Hepatocyte (in vitro differentiated cells): ENCODE measurements at places on chromosomes 16 and 17. TPM values are rescaled to one million over a fixed set of nuclear protein-coding genes. Genes with fewer than 3 reads are reported as not detected.

DNA sequence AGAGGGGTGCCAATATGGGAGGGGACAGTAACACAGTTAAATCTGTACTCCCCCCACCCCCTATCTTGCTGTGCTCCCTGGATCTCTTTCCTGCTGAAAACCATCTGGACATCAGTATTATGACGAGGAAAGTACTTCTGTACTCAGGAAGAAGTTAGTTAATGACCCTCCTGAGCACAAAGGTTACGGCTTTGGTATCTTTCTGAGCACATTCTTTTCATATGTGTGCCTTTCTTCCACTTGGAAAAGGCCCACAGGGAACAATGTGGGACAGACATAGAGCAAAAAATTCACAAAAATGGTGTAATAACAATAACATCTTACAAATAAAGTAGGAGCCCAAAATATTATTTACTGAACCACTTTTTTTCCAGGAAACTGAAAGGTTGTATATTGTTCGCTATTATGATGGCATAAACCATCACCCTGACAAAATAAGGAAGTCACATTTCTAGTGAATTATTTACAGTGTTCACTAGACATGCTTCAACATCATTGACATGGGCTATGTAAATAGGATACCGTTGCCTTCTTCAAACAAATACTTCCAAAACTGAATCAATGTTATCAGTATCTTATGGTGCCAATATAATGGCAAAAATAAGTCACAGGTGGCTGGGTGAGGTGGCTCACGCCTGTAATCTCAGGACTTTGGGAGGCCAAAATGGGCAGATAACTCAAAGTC, 5.5 kb downstream of the WIPI1 start:
- H3K27me3 ChIP-seq = no peaks in the 10 kb centered on the region
- no peak for DNase-seq
- no peaks in the 10 kb centered on the region for H3K36me3 ChIP-seq
- H3K4me3 ChIP-seq = no peak overlapping the region

CLEC18C gene
- not detected in 2 replicates for total RNA-seq

- H3K27me3 ChIP-seq = no peaks in the 10 kb centered on the region
- H3K4me1 ChIP-seq = no peaks in the 10 kb centered on the region
- no peak overlapping the region for H3K4me3 ChIP-seq
- no peaks in the 10 kb centered on the region for H3K36me3 ChIP-seq
- no peak for DNase-seq
- H3K27ac ChIP-seq = no peak overlapping the region
These were observed 65.8 kb downstream of the DHRS7C start for GRCh38 chr17:9725575-9725974.

DNA sequence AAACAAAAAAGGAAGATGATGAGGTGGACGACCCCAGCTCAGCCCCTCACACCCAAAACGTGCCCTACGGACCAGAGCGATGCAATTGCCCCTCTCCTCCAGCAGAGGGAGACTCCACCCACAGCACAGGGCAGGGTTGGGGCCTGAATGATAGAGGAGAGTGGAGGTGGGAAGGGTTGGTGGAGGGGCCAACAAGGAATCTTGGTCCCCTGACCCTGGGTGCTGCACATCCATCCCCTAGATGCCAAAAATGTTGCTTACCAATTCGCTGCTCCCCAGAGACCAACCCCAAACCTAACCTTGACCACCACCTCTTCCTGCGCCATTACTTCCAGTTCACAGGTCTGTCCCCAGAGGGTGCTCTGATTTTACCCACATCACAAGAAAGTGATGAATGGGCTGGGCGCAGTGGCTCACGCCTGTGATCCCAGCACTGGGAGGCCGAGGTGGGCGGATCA, 12.9 kb downstream of the P2RX5 start:
- H3K36me3 ChIP-seq = no peaks in the 10 kb centered on the region
- H3K4me3 ChIP-seq = no peak overlapping the region
- H3K27ac ChIP-seq = no peak overlapping the region
- H3K27me3 ChIP-seq = no peaks in the 10 kb centered on the region
- no peaks in the 10 kb centered on the region for H3K4me1 ChIP-seq

GRCh38 chr17:73492125-73492820, 152.0 kb downstream of the SDK2 start:
- H3K4me1 ChIP-seq = peaks cover 10% of the 10 kb centered on the region
- no peaks in the 10 kb centered on the region for H3K36me3 ChIP-seq
- no peak for DNase-seq

GUCY2D gene
- total RNA-seq = not detected in 2 replicates

SNX20 gene
- total RNA-seq = not detected in 2 replicates

TEPSIN gene
- total RNA-seq = 13.7 and 34.1 TPM in 2 replicates

NPIPA2 gene
- total RNA-seq = 0.20 TPM in 1 of 2 replicates, not detected in the other

DNA sequence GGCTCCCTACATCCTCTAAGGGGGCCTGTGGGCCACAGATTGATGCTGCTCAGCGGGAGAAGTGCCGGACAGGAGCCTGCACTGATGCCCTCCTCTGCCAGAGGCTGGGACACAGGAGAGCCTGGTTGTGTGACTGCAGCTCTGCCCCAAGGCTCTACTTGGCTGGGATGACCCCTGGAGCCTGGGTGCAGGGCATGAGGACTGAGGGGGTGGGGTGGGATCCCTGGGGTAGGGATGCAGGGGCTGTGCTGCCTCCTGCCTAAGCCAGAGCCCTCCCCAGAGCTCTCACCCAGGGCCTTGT, 577 bp downstream of the EVPLL start:
- H3K4me3 ChIP-seq = no peak overlapping the region
- no peak for DNase-seq
- H3K27me3 ChIP-seq = no peaks in the 10 kb centered on the region
- H3K4me1 ChIP-seq = no peaks in the 10 kb centered on the region
- no peaks in the 10 kb centered on the region for H3K36me3 ChIP-seq
- no peak overlapping the region for H3K27ac ChIP-seq

DNA sequence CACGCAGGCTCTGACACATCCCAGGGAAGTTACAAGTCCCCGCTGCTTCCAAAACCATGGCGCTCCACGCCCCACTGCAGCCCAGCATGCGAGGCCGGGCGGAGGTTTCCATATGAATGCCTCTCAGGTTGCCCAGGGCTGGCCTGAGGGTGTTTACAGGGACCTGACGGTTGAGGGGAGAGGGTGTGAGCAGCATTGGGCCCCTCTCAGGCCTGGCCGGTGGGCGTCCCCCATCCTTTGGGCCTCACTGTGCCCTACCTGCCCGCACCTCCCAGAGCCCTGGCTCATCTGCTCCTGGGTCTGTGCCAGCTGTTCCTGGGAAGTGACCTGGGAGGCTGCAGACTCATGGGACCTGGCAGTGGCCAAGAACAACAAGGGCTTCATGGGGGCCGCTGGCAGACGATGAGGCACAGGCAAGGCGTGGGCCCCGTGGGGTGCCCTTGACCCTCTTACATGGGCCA, 173.5 kb downstream of the C16orf95 start:
- H3K4me3 ChIP-seq = no peak overlapping the region
- DNase-seq = no peak
- H3K27ac ChIP-seq = no peak overlapping the region

- H3K27ac ChIP-seq = no peak overlapping the region
- H3K27me3 ChIP-seq = no peaks in the 10 kb centered on the region
- H3K4me3 ChIP-seq = no peak overlapping the region
- no peaks in the 10 kb centered on the region for H3K36me3 ChIP-seq
- H3K4me1 ChIP-seq = peaks cover 10% of the 10 kb centered on the region
These were observed 2.8 kb upstream of the NAT9 start for GRCh38 chr17:74778960-74779359.

DNA sequence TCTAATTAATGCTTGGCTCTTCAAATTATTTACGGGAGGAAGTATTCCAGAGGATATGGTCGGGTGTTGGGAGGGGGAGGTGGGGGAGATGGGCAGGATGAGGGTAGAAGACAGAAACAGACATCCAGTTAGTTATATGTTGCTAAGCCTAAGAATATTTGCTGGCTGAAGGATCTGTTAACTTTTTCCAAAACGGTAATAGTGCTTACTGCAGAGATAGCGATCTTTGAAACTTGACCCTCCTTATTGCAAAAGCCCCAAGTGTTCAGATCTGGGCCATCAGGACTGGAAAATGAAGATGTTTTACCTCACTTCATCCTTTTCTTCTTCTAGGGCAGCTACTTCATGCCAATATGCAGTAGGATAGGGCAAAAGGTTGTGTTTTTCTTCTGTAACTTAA, 27.0 kb upstream of the MMD start:
- no peaks in the 10 kb centered on the region for H3K36me3 ChIP-seq
- no peaks in the 10 kb centered on the region for H3K27me3 ChIP-seq
- H3K27ac ChIP-seq = peak overlapping the region; percentile 52
- H3K4me1 ChIP-seq = peaks cover 66% of the 10 kb centered on the region
